ENCODE measurements at places on chromosomes 11 and 22.

- no peaks in the 10 kb centered on the region for H3K36me3 ChIP-seq
- DNase-seq, result no peak
- H3K27ac ChIP-seq, result no peak overlapping the region
These were observed 12.4 kb downstream of the EMID1 start for GRCh38 chr22:29217827-29218757.

DNA sequence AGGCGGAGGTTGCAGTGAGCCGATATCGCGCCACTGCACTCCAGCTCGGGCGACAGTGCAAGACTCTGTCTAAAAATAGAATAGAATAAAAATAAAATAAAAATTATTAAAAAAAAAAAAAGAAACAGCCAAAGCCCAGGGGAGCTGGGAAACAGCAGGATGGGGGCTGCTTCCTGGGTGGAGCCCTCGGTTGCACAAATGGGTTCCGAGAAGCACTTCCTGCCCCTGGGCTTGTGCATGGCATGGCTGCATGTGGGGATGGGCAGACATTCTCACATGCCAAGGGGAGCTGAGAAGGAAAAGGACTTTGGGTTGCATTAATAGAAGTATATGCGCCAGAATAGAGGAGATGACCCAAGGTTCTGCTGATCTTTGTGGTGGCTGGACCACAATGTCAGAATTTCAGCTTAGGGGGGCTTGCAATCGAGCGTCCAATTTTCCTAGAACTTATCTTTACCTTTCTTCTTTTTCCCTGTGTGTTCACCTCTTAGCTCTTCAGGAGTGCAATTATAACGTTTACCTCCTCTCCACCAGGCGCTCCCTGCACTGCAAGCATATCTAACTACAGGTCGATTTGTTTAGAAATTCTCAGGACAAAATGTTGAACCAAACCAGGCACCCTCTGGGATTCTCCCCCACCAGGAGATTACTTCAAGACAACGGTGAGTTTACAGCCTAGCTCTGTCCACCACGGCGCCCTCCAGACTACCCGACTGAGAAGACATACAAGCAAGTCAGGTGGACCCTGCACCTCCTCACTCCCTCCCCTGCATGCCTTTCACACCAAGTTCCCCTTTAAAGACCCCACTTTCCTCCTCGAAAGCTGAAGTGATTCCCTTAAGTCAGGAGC is 53.2 kb downstream of the SHISAL1 start:
- peaks cover 4% of the 10 kb centered on the region for H3K4me1 ChIP-seq
- H3K36me3 ChIP-seq, result no peaks in the 10 kb centered on the region
- H3K4me3 ChIP-seq, result no peak overlapping the region
- no peak for DNase-seq

- peak within 1 kb of the TSS; percentile 46 for H3K27ac ChIP-seq
- no peaks in the 10 kb centered on the region for H3K27me3 ChIP-seq
- H3K36me3 ChIP-seq, result no peaks in the 10 kb centered on the region
- peaks cover 18% of the 10 kb centered on the region for H3K4me1 ChIP-seq
These were observed at the start of gene DNAL4 for GRCh38 chr22:38793721-38794466. TSS of gene DNAL4 (minus strand) at chr22:38794143. CDS start at chr22:38782731, 11,412 bp downstream.

- no peak overlapping the region for H3K27ac ChIP-seq
- H3K4me1 ChIP-seq, result no peaks in the 10 kb centered on the region
- peak; percentile 19 for DNase-seq
- no peaks in the 10 kb centered on the region for H3K36me3 ChIP-seq
These were observed 9.1 kb downstream of the CTSF start for GRCh38 chr11:66559142-66559865.
